Pulmonary artery endothelial cell (primary cell): ENCODE measurements at places on chromosomes 5 and 9. TPM values are rescaled to one million over a fixed set of nuclear protein-coding genes. Genes with fewer than 3 reads are reported as not detected.

TRMT10B gene
- total RNA-seq: 2.4 and 2.6 TPM in 2 replicates

ZNG1A gene
- total RNA-seq: 27.8 and 32.5 TPM in 2 replicates

OMD gene
- 0.04 and 0.07 TPM in 2 replicates for total RNA-seq

PROB1 gene
- 0.79 and 2.5 TPM in 2 replicates for total RNA-seq

TERT gene
- total RNA-seq: 0.07 TPM in 1 of 2 replicates, not detected in the other

DNA sequence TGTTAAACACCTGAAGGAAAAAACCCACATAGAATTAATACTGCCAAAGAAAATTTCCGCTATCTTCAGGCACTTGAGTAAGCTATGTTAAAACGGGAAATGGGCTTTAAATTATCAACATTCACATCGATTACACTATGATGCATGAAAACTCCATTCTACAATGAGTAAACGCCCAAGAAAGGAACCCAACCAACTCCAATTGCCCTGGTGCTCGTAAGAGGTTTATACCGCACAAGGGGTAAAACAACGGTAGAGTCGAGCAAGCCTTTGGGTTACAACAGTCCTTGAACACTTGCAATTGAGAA, 1.0 kb downstream of the AGTPBP1 start:
- DNase-seq: no peak

DNA sequence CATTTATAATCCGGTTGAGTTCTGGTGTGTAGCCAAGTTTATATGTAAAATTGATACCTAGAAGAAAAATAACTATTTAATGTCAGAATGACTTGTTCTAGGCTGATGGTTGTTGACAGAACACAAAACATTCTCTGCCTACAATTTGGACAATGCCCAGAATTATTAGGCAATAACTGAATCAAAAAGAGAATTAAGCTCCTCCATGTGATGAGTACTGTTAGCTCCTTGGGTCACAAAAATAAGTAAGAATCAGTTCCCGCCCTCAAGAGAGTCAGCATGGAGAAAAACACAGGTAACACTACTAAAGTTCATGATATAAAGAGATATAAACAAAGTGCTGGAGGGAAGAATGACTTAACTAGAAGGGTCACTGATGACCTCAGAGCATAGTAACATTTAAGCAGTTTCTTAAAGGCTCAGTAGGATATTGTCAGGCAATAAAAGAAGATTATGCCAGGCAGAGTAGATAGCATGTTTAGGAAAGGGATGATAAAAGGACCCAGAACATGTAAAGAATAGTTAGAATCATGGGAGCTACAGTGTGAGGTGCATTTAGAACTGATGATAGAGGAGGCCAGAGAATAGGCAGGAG, 200.5 kb upstream of the ACTBL2 start:
- DNase-seq: no peak

DNA sequence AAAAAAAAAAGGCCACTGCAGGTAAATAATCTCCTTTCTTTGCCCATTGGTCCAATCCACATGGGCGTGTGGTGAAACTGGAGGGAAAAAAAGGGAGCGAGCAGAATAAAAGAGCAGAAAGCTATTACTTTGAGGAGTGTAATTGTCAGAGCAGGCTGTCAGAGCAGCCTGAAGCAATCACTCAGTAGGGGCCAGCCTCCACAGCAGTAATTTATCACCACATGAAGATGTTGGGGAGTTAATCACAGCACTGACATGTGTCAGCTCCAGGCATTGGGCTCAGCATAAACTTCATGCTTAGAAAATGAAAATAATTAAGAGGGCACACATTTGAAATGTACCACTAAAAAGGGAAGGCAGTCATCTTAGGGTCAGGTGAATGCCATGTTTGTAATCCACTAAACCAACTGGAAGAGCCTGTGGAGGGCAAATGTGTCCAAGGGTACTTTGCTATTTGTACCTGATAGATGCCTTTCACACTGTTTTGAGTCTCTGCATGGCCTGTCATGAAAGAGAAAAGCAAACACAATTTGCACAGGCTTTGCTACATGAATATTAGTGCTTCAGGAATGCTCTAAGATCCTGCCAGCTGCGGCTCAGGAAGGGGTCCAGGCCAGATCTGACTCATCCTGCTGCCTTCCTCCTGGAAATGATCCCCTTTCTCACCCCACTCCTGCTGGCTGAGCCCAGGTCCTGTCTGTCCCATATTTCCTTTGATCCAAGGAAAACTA, 2.9 kb upstream of the PTGER4 start:
- DNase-seq: peak; percentile 75

DNA sequence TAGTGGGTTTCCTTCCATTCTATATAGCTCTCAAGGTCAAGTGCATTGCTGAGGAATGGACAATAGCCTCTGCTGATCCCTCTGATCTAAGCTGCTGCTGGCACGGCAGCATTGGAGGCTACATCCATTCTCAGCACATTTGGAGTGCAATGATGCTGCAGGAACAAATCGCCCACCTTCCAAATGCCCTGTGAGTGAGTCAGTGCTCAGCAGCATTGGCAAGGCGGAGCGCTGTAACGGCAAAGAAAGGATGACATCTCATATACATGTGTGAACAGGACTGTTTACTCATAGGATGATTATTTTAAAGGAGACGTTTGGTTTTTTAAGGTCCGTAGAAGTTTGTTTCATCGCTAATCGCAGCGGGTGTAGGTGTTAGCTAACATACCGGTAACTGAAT, 408.7 kb downstream of the ARHGEF28 start:
- no peak for DNase-seq

DNA sequence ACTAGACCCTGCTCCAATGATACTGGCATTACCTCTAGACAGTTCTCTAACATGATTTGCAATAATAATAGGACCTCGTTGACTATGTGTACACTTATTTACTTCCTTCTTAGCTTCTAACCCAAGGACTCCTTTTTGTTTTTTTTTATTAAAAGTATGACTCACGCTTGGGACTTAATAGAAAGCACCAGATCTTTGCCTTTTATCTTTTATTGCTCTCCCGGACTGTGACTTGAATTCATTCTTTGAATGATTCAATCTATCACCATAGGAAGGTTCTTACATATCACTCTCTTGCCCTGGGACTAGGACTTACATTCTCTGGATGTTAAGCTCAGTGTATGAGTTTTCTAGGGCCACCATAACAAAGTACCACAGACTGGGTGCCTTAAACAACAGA, 9.0 kb downstream of the C9 start:
- DNase-seq: no peak

DNA sequence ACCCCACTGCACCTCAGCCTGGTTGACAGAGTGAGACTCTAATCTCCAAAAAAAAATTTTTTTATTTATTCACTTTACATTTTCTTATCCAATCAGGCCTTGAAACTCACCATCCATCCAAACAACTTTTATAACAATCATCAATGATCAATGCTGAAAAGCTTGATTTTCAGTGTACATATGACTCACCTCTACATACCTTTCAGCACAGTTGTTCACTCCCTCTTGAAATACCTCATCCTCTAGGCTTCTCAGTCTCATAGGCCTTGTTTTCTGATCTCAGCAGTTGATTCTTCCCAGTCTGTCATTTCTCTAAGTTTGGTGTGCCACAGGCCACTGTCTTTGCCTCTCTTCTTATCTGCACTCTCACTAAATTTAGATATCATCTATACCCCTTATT, 36.2 kb downstream of the GRIN3A start:
- no peak for DNase-seq

- DNase-seq: no peak
These were observed 93.0 kb downstream of the PCSK5 start for GRCh38 chr9:75983319-75984045.

DNA sequence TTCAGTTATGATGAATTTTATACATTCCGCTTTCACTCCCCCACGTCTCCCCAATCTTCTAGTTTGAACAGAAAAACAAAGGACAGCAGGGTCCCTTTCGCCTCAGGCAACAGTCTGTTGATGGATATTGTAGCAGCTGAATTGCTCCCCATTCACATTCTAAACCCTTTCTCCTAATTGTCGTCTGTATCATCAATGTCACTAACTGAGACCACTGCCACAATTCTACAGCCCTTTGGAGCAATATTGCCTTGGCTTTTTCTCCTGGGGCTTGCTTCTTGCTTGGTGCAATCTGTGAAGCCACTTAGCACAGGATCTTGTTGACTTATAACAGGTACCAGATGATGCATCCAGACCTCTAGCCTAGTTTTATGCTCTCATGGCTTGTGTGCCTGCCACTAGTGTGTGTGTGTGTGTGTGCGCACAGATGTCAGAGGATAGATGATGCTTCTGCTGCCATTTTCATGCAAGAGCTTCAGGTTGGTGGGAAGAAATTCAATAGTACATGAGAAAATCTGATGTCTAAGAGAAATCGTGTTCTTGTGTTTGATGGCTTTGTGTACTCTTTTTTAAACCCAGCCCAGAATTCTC, 195.2 kb upstream of the ISL1 start:
- DNase-seq: no peak

- DNase-seq: no peak
These were observed 86.0 kb upstream of the TNFSF8 start for GRCh38 chr9:115016344-115016743.

- DNase-seq: no peak
These were observed 27.2 kb downstream of the NEUROG1 start for GRCh38 chr5:135508496-135509005.

DNA sequence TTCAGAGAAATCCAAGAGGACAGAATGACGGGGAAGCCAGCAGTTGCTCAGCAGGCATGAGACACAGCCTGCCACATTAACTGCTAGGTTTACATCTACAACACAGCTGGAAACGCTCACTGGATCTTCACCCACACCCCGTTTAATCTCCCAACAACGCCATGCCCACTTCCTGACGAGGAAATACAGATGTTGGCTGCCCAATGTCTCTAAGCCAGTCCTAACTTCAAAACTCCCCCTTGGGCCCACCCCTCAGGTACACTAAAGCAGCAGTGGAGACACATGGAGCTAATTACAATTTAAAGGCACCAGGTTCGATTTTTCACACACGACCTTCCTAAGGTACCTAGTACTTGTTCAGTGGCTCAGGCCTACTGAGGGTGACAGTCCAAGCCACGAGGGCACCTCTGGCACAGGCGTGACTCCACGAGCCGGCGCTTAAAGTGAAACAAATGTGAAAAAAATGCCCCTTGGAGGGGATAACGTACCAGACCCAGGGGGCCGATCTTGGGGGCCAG, 904 bp downstream of the RPL12 start:
- no peak for DNase-seq

DNA sequence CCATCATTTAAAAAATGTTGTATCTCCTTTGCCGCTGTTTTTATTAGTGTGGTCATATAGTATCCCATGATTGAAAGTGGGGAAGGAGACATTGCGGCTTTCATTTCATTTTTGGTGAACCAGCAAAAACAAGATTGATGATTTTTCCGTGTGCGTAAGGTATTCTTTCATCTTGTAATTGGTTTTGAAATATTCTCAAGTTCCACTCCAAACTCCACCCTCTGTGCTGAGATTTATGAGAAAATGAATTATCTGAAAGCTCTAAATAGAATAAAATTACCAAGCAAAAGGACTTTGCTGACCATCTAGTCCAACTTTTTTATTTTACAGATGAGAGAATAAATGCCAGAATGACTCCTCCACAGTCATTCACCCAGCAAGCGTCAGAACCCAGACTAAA, 103.1 kb upstream of the MPDZ start:
- no peak for DNase-seq
